ENCODE measurements at places on chromosomes 3 and 15.

DNA sequence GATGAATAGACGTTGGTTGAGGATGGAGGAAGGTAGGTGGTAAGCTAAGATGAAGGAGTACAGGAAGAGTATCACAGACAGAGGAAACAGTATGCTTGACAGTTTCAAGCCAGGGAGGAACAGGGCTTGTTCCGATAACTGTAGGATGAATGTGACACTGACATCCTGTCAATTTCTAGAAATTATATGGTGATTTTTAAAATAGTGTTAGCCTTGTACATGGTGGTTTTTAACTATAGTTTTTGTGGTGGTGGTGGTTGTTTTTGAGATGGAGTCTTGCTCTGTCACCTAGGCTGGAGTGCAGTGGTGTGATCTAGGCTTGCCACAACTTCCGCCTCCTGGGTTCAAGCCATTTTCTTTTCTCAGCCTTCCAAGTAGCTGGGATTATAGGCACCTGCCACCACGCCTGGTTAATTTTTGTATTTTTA is 92.8 kb downstream of the FNDC3B start:
- DNase-seq, result no peak

- DNase-seq, result no peak
Observed at GRCh38 chr3:19093084-19093483, 55.2 kb upstream of the KCNH8 start.

DNA sequence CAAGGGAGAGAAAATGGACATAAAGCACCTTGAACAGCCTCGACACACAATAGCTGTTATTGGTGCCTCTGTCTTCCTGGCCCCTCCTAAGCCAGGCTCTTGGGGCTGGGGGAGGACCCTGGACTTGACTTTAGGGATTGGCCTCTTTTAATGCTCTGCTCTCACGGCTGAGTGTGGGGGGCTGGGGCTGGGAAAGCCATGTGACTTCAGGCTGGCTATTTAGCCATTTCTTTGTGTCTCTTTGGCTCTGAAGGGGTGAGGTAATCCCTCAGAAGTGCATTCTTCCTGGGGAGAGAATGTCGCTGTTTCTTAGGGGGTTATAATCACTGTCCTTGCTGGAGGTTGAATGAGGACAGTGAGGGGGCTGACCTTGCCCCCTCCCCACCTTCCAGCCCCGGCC is 26.2 kb downstream of the MAGEF1 start:
- DNase-seq, result no peak

- no peak for DNase-seq
Observed at GRCh38 chr3:49912881-49913281, 9.2 kb upstream of the MST1R start.

DNA sequence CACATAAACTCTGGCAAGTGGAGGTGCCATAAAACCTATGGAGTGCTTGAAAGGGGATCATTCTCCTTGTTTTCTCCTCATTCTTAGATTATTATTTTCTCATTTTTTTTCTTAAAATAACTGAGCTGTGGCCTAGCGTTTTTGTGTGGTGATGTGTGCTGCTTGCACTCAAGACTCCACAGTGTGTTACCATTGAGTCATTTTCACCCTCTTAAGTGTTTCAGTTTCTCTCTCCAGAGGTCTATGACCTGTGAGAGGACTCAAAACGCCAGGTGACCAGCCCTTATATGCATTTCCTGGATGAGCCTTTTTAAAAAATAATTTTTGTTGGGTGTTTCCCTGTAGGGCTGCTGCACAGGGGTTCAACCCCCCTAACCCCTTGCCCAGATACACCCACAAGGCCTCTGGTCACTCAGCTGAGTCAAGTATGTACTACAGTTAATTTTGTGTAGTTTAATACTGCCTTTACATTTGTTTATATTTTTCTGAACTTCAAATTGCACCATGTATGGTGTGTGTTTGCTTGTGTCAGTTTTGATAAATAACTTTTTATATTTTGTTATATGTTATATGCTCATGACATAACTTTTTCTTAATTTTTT is 15.4 kb upstream of the BTLA start:
- DNase-seq, result no peak

GRCh38 chr15:67179411-67179995 is 75.0 kb downstream of the AAGAB start:
- DNase-seq, result no peak
